ENCODE measurements at places on chromosomes 12 and 14.

GRCh38 chr14:51121096-51121495 is 26.2 kb upstream of the TRIM9 start:
- no peak for DNase-seq

GRCh38 chr12:7352661-7353060 is 48.8 kb downstream of the ACSM4 start:
- no peak for DNase-seq

DNA sequence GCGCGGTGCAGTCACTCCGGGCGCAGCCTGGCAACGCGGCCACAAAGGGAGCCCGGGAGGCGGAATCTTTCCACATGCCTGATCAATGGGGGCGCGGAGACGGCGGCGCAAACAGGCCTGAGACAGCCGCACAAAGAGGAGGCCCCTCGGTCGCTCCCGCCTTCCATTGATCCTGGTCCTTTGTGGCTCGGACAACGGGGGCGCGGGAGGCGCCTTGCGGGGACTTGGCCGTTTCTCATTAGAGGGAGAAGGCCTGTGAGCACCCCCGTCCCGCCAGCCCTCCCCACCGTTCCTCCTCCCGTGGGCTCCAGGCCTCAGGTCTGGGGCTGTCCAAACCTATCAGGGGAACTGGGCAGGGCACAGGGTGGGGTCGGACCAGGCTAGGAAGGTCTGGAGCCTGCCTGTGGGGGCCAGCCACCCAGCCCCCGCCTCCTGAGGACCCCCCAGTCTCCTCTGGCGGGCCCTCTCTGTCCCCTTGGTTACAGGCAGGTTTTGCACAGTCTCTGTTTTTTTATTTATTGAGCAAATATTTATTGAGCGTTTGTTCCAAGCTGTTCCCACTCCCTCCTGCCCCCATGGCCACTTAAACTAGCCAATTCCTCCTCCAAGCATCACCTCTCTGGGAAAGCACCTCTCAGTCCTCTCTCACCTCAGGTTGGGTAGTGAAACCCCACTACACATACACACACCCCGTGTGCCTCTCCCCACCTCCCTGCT is 29.0 kb upstream of the MSI1 start:
- no peak for DNase-seq

GRCh38 chr12:14923944-14924343 is 14.4 kb downstream of the ERP27 start:
- no peak for DNase-seq
